ENCODE measurements at places on chromosomes 1 and 21.
A peak's percentile ranks its signal among the peaks of the same experiment; 100 is the strongest.

GRCh38 chr1:17849216-17849615 lies 94.1 kb downstream of the ACTL8 start:
- DNase-seq: no peak

DNA sequence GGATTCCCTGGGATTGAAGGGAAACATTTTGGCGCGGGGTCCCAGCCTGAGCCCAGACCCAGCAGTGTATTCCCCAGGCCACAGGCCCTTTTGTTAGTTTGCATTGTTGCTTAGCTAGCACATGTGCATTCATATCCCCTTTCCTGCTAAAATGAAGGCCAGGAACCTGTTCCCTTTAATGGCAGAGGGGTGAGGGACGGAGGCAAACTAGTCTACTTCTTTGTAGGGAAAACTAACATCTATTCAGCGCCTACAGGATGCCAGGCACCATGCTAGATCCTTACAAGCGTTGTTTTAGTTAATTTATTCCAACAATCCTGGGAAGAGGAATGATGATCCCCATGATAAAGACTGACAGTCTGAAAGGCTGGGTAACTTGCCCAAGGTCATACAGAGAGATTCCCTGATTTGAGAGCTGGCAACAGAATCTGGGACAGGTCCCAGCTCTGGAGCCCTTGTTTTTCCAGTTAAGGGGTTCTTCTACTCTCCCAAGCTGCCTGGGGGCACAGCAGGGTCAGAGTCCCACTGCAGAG lies 595 bp upstream of the E2F2 start:
- DNase-seq: no peak

GRCh38 chr21:39098696-39099200 lies 84.5 kb downstream of the PSMG1 start:
- DNase-seq: no peak

- DNase-seq: peak; percentile 79
These were observed 20.8 kb downstream of the ATP5PO start for GRCh38 chr21:33894736-33895288.

DNA sequence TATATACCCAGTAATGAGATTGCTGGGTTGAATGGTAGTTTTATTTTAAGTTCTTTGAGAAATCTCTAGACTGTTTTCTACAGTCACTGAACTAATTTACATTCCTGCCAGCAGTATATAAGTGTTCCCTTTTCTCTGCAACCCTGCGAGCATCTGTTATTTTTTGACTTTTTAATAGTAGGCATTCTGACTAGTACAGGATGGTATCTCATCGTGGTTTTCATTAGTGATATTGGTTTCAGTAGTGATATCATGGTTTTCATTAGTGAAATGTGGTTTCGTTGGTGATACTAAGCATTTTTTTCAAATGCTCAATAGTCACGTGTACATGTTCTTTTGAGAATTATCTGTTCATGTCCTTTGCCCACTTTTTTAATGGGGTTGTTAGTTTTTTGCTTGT lies 316.8 kb downstream of the PTBP2 start:
- DNase-seq: no peak

DNA sequence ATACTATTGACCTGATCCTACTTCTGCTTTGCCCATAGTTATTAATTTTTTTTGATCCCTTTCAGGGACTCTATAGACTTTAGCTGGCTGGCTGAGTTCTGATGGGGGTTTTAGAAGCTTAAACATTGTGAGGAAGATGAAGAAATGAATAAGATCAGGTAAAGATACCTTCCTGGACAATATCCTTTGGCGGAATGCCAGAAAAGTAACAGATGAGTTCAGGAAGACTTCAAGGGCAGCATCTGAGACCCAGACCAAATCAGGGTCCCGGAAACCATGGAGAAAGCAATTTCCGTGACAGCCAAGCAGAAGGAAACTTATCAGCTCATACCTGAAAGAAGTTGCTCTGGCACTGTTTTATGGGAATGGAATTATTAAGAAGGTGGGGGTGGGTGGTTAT lies 100.4 kb downstream of the XCL2 start:
- no peak for DNase-seq

- DNase-seq: no peak
These were observed 108.0 kb upstream of the TRABD2B start for GRCh38 chr1:48105165-48105564.

DNA sequence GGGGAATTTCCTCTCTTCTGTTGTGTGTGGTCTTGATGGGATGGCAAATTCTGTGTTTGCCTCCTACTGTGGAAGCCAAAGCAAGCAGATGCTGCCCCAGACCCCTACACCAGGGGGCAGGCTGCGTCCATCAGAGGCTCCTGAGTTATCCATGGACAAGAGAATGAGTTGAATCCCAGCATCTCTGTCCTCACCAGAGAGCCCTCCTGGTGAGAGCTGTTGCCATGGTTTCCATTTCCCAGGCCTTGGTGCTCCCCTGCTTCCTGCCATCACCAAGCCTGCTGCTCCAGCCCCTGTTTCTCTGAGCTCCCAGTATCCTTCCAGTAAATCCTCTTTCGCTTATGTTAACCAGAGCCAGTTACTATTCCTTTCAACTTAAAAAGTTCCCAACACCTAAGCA lies 20.4 kb upstream of the GNG12 start:
- DNase-seq: no peak

- no peak for DNase-seq
These were observed 93.7 kb downstream of the DUSP10 start for GRCh38 chr1:221648201-221648600.

DNA sequence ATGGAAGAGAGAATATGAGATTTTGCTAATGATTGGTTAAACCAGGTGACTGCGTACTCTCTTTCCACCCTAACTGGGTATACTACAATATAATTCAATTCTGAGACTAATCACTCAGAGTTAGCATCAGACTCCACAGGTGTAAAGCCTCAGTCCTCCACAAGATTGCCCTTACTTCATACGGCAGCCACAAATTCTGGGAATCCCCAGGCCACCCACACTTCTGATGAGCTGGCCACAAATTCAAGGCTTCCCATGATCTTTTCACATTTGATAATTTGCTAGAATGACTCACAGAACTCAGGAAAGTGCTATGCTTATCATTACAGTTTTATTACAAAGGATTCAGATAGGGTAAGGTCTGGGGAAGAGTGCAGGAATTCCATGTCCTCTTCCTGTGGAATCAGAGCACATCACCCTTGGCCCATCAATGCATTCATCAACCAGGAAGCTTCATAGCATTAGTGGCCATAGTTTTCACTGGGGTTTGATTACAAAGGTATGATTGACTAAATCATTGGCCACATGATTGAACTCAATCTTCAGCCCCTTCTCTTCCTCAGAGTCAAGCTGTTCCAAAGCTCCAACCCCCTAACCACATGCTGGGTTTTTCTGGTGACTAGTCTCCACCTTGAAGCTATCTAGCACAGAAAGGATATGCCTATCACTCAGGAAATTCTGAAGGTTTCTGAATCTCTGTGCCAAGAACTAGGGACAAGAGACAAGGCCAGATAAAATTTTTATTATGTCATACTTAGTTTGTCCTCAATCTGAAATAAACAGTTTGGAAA lies 131.7 kb downstream of the HHIPL2 start:
- no peak for DNase-seq

DNA sequence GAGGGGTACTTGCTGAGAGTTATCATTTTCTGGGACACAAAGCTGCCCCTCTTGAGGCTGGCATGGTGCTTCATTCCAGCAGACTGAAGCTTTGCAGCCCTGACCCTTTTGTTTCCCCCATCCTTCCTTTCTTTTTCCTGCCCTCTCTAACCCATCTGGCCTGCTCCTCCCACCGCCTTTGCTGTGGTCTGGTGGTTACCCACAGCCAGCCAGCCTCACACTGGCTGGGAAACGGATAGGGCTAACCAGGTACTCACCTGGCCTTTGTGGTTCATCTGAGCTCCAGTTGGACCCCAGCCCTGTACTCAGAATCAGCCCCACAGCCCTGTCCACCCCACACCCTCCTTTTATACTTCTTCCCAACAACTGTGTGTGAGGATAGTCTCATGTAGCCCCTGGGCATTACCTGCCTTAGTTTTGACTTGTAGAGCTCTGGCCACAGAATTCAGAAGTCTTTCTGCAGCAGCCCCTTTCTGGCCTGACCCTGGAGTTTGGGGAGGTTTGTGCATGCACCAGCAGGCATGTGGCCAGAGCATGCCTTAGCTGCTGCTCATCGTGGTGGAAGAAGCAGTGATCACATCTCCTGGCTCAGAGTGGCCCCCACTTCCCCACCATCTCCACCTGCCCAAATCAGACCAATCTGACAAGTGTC lies 138.0 kb downstream of the TRABD2B start:
- DNase-seq: no peak

GRCh38 chr1:176444286-176444685 lies 18.7 kb upstream of the PAPPA2 start:
- DNase-seq: no peak

GRCh38 chr1:19424651-19425570 lies 60.4 kb downstream of the CAPZB start:
- DNase-seq: no peak

DNA sequence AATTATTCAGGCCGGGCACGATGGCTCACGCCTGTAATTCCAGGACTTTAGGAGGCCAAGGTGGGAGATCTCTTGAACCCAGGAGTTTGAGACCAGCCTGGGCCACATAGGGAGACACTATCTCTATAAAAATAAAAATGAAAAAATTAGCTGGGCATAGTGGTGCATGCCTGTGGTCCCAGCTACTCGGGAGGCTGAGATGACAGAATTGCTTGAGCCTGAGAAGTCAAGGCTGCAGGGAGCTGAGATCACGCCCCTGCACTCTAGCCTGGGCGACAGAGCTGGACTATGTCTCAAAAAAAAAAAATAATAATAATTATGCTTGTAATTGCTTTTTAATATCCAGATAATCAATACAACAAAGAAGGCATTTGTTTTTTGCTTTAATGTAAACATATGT lies 91.3 kb downstream of the RIPK4 start:
- no peak for DNase-seq

GRCh38 chr21:19609611-19610010 lies 1206.0 kb upstream of the TMPRSS15 start:
- DNase-seq: no peak

DNA sequence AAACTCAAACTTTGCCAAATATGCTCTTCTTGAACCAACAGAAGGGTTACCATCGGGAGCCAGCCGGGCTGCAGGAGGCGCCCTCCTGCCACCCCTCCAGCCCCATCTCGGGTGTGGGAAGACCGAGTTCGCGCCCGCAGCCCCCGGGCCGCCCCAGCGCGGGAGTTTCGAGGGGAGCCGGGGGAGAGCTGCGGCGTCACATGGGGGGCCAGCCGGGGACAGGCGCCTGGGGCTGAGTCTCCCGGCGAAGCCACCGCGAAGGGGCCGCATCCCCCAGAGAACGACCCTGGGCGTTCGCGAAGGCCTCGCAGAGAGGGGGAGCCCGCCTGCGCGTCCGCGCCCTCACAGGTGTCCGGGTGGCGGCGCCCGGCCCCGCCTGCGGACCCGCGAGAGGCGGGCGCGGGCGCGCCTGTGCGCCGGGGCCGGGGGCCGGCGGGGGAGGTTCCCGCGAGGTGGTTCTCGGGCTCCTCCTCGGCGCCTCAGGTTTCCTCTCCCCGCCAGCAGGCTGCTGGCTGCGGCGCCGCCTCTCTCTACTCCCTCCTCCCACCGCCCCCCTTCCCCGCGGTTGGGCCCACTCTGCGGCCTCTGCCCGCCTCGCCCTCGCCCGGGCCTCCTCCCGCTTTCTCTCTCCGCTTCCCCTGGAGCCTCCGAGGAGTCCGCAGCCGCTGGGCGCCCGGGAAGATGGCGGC lies at the start of gene RAVER2:
Gene RAVER2, plus strand, starts transcription at position 584 of the 689 bp plus-strand sequence. Its CDS starts 98 bp downstream, at position 682.
- DNase-seq: peak; percentile 78

DNA sequence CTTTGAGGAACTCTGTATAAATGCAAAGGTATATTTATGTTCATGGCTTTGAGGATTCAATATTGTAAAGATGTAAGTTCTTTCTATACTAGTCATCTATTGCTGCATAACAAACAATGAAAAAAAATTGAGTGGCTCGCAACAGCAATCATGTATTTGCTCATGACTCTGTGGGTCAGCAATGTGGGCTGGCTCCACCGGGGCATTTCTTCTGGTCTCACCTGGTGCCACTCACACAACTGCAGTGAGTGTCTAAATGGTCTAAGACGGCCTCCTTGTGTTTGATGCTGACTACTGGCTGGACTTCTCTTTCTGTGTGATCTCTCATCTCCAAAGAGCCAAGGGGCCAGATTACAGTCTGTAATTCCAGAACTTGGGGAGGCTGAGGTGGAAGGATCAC lies 45.1 kb upstream of the EXO1 start:
- DNase-seq: no peak

- DNase-seq: no peak
These were observed 111.8 kb upstream of the JUN start for GRCh38 chr1:58895559-58896145.

- no peak for DNase-seq
These were observed 45.7 kb downstream of the LRRC8D start for GRCh38 chr1:89866568-89866967.

DNA sequence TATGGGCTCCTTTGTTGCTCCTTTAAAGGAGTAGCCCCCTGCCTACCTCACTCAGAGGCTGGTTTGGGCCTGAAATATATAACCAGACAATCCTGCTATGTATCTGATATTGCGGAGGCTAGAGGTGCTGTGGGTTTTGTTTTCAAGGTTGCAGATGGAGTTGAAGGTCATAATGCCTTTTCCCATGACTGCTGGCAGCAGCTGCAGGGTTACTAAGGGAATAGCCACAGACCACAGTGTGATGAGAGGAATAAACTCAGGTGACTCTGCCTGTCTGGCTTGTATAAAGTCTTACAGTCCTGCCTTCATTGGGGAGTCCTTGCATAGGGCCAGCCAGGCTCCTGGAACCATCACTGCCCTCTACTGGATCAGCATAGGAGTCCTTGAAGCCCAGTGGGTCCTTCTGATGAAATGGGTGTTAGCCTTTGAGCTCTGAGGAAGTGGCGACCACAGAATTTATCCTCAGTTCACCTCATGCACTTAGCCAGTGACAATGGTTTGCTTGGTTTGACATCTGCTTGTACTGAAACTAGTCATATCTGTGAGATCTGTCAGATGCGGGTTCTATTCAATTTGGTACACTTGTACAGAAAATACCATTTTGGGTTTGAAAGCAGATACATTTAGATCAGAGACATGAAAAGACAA lies 174.4 kb upstream of the HMCN1 start:
- peak; percentile 96 for DNase-seq

DNA sequence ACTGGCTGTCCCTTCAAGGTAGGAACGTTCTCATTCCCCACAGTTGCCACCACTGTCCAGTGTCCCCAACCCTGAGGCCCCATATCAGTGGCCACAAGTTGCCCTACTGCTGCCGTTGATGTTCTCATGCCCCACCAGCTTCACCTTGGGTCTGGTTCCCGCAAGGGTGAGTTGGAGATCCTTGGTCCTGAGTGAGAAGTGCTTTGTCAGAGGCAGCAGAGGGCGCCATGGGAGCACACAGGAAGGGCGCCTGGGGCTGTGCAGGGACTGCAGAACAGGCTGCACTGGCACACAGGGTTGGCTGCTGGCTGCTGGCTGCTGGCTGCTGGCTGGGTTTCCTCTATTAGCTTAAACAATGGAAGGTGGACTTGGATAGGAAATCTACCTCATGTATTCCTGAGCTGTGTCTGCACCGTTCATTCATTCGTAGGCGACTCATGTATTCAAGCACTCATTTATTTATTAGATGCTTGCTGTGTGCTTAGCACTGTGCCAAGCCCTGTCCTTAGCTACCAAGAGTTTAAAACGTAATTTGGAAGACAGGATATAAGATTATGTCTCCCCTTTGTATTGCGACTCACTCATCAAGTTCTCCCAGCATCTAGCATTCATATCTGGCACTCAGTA lies 2.1 kb upstream of the S100A9 start:
- peak; percentile 77 for DNase-seq

Data from NCI-H526 treated with DMSO at 0.1 percent for 48 hours (cell line).